NCI-H2107 (cell line): ENCODE measurements at places on chromosomes 7 and 10.

- no peak for DNase-seq
These were observed 29.4 kb downstream of the CHST15 start for GRCh38 chr10:124063750-124064603.

- DNase-seq, result no peak
These were observed 129.2 kb downstream of the KCND2 start for GRCh38 chr7:120402079-120402767.

- DNase-seq, result no peak
These were observed 82.0 kb downstream of the DOCK4 start for GRCh38 chr7:112124061-112124766.

- no peak for DNase-seq
These were observed 10.7 kb upstream of the IDI2 start for GRCh38 chr10:1036341-1036791.

DNA sequence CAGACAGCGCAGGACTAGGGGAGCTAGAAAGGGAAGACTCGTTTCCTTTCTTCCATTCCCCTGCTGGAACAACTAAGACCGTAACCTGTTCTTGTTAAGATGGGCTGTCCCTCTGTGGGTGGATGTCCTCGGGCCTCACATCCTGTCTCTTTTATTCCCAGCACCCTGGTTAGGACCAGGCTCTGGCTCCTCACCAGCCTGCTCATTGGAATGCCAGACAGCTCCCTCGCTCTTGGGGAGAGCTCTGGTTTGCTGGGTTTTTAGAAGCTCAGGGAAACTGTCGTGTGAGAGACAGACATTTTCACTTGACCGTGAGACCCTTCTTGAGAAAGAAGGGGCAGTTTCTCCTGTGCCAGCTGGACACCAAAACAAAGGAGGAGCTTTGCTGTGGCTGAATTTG lies 58.1 kb upstream of the HABP2 start:
- no peak for DNase-seq
